ENCODE measurements at places on chromosomes 13 and 19. TPM values are rescaled to one million over a fixed set of nuclear protein-coding genes. Genes with fewer than 3 reads are reported as not detected.

C1QTNF9 gene
- not detected for total RNA-seq

DACT3 gene
- total RNA-seq: 3.0 TPM

ZNF221 gene
- total RNA-seq: 0.73 TPM

DNA sequence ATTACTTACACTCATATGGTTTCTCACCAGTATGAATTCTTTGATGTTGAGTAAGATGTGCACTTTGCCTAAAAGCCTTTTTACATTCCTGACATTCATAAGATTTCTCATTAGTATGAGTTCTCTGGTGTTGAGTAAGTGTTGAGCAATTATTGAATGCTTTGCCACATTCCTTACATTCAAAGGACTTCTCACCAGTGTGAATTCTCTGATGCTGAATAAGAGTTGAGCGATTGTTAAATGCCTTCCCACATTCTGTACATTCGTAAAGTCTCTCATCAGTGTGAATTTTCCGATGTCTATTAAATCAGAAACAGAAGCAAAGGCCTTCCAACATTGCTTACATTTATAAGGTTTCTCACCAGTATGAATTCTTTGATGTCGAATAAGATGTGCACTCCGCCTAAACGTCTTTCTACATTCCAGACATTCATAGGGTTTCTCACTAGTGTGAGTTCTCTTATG is 14.2 kb upstream of the ZFP30 start:
- peaks cover 34% of the 10 kb centered on the region for H3K36me3 ChIP-seq
- no peaks in the 10 kb centered on the region for H3K4me1 ChIP-seq
- no peak for DNase-seq

- no peak overlapping the region for H3K4me3 ChIP-seq
- peak; percentile 61 for DNase-seq
- no peaks in the 10 kb centered on the region for H3K4me1 ChIP-seq
Observed at GRCh38 chr19:34639491-34640085, 37.4 kb downstream of the SCGB2B2 start.

DNA sequence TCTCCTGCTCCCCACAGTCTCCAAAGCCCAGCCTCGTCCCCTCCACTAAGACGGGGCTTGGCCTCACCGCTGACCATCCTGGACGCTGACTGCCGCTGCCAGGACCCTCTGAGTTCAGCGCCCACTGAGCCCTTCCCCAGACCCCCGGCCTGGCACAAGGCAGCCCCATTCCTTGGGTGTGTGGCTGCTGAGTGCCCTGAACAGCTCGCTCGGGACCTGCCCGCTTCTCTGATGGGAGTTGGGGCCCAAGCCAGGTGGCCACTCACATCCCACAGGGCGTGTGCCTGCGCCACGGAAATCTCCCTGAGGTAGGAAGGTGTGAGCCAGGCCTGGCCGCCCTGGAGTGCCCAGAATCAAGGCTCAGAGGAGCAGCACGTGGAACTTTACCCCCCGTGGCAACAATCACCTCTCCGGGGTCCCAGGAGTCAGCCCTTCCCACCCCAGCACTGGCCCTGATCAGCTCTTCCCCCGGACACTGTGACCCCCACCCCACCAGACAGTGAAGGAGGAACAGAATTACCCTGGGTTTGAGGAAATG is 20.8 kb downstream of the C13orf46 start:
- H3K4me1 ChIP-seq: no peaks in the 10 kb centered on the region
- H3K27me3 ChIP-seq: no peaks in the 10 kb centered on the region
- no peak for DNase-seq

N4BP2L1 gene
- 24.0 TPM for total RNA-seq

- DNase-seq: no peak
- H3K4me1 ChIP-seq: no peaks in the 10 kb centered on the region
- H3K27me3 ChIP-seq: peaks cover 3% of the 10 kb centered on the region
- H3K36me3 ChIP-seq: no peaks in the 10 kb centered on the region
Observed at GRCh38 chr13:105276571-105276970, 1258.9 kb downstream of the EFNB2 start.

DNA sequence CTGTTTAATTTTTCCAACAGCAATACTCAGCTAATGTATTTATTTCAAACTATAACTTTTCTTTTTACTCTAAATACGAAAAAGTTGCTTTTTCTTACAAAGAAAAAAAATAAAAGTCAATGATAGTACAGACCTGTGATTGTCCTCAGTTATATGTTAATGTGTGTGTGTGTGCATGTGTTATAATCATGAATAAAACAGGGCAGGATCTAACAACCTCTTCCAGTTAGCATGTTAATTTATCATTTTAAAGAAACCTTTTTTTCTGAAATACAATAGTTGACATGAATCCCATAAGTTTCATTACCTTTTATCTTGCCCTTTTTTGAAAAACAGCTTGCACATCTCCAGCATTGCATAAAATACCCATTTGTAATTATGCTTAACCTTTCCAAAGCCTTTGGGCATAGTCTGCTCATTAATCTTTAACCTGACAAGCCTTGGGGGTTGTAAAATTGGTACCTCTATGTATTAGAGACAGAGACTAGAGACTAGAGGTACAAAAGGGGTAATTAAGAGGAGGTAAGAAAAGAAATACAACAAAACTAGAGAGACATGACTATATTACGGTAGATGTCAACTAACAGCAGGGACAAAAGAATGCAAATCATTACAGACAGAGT is 828.1 kb downstream of the OLFM4 start:
- no peak overlapping the region for H3K27ac ChIP-seq
- H3K4me3 ChIP-seq: no peak overlapping the region
- DNase-seq: no peak
- H3K4me1 ChIP-seq: no peaks in the 10 kb centered on the region

FPR3 gene
- not detected for total RNA-seq

ICAM4 gene
- total RNA-seq: 0.34 TPM

GRCh38 chr19:38392707-38393308 is 4.3 kb downstream of the SPRED3 start:
- no peaks in the 10 kb centered on the region for H3K27me3 ChIP-seq
- peak; percentile 48 for DNase-seq
- H3K4me3 ChIP-seq: no peak overlapping the region
- H3K36me3 ChIP-seq: peaks cover 2% of the 10 kb centered on the region
- H3K4me1 ChIP-seq: peaks cover 32% of the 10 kb centered on the region

CBY2 gene
- total RNA-seq: not detected

- H3K27me3 ChIP-seq: no peaks in the 10 kb centered on the region
- no peak for DNase-seq
- peaks cover 4% of the 10 kb centered on the region for H3K4me1 ChIP-seq
- H3K4me3 ChIP-seq: no peak overlapping the region
- no peaks in the 10 kb centered on the region for H3K36me3 ChIP-seq
- H3K27ac ChIP-seq: no peak overlapping the region
Observed at GRCh38 chr19:3068071-3068470, 5.8 kb upstream of the TLE5 start.

CILP2 gene
- total RNA-seq: 0.50 TPM

KCNN1 gene
- not detected for total RNA-seq

- DNase-seq: no peak
- H3K4me3 ChIP-seq: no peak overlapping the region
- H3K4me1 ChIP-seq: no peaks in the 10 kb centered on the region
- no peaks in the 10 kb centered on the region for H3K36me3 ChIP-seq
Observed at GRCh38 chr13:70896136-70896535, 787.9 kb upstream of the KLHL1 start.

DNA sequence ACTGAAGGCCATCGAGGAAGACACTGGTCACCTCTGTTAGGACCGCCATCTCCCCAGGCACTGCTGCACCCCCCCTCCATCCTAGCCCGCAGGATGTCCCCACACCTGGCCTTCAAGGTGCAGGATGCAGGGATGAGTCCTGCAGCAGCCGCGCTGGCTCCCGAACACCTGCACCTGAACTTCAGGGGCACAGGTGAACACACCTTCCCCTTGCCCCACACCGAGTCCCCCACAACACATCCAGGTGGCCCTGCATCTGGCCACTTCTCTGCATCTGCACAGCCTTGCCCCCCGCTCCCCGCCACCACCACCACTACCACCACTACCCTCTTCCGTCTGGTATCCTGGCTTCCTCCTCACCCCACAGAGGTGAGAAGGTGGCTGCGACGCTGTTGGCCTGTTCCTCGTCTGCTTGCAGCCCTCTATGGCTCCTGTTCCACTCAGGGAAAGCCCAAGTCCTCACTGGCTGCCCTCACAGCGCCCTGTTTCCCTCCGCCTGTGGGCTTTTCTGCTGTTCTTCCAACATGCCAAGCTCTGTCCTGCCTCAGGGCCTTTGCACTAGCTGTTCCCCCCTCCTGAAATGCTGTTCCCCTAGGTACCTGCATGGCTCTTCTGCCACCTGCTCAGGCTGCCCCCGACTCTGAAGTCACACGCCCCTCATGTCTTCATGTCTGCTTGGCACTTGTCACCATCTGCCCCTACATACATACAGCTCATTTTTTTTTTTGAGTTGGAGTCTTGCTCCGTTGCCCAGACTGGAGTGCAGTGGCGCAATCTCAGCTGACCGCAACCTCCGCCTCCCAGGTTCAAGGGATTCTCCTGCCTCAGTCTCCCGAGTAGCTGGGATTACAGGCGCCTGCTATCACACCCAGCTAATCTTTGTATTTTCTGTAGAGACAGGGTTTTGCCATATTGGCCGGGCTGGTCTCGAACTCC is 1.4 kb upstream of the CERS1 start:
- H3K27ac ChIP-seq: no peak overlapping the region
- no peak for DNase-seq
- H3K4me3 ChIP-seq: no peak overlapping the region
- peaks cover 13% of the 10 kb centered on the region for H3K36me3 ChIP-seq
- peaks cover 5% of the 10 kb centered on the region for H3K4me1 ChIP-seq

DNA sequence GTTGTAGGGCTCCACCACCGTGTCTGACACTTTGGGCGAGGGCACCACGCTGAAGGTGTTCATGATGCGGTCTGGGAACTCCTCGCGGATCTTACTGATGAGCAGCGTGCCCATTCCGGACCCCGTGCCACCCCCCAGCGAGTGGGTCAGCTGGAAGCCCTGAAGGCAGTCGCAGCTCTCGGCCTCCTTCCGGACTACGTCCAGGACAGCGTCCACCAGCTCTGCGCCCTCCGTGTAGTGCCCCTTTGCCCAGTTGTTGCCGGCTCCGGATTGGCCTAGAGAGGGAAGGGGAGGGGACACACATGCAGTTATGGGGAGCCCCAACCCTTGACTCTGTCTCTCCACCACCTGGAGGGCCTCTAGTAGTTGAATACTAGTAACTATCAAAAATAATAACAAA is 6.2 kb downstream of the TUBB4A start:
- no peak for DNase-seq
- peaks cover 4% of the 10 kb centered on the region for H3K27me3 ChIP-seq
- H3K27ac ChIP-seq: no peak overlapping the region
- H3K4me1 ChIP-seq: peaks cover 6% of the 10 kb centered on the region
- no peak overlapping the region for H3K4me3 ChIP-seq
- no peaks in the 10 kb centered on the region for H3K36me3 ChIP-seq

ZNF223 gene
- total RNA-seq: 0.55 TPM

DNA sequence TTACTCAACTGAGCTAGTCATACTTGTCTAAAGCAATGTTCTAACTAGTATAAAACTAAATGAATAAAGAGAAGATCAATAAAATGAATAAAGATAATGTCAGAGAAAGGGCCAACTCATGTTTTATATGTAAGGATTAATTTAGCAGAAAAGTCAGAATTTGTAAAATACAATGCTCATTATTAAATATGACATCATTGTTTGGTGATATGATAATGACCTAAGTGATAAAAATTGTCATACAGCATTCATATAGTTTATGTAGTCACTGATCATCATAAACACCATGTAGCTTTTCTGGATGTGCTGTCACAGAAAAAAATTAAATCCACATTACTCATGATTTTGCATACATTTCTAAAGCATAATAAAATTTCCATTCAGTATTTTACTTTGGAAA is 3.1 kb upstream of the ATXN8OS start:
- no peak for DNase-seq
- no peak overlapping the region for H3K27ac ChIP-seq
- H3K4me1 ChIP-seq: no peaks in the 10 kb centered on the region
- no peaks in the 10 kb centered on the region for H3K36me3 ChIP-seq
- peaks cover 2% of the 10 kb centered on the region for H3K27me3 ChIP-seq
